Fibroblast of skin of back (primary cell): ENCODE measurements at places on chromosomes 5 and 9.

DNA sequence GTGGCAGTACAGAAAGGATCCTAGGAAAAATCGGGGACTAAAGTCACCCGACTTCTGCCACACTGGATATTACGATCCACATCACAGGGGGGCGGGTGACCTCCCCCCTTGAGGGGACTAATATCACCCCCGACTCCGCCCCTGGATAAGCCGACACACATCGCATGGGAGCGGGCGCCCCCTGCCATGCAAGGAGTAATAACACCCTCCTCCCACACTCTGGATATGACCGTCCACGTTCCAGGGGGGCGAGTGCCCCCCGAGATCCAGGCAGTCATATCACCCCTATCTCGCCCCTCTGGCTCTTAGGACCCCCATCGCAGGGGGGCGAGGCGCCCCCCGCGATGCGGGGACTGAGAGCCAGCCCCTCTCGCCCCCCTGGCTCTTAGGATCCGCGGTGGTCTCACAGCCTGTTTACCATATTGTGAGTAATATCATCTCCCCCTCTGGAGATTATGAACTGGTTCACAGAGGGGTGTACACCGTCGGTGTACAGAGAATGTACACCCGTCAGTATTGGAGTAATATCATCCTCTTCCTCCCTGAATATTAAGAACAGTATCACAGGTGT, 423.0 kb downstream of the DIRAS2 start:
- no peak for DNase-seq

- DNase-seq, result no peak
These were observed 24.9 kb upstream of the CRHBP start for GRCh38 chr5:76927961-76928360.

DNA sequence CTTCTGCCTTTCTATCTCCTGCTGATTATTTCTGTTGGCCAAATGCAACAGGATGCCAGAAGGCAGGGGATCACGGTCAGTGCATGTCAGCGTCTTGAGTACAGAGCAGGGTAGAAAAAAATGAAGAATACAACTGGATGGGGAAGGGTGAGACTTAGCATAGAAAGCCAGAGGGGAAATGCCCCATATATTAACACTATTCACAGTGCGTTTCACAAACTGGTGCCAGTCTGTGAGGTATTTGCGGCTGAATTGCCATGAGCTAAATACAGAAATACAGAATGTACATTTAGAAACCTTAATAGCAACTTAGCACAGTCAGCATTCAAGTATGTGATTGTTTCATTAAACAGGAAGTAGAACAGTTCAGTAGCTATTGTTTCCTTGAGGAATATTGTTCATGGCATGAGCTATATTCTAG, 31.0 kb upstream of the SLC1A3 start:
- DNase-seq, result peak; percentile 72

GRCh38 chr5:73692166-73692640, 66.2 kb downstream of the ARHGEF28 start:
- DNase-seq, result peak; percentile 93

DNA sequence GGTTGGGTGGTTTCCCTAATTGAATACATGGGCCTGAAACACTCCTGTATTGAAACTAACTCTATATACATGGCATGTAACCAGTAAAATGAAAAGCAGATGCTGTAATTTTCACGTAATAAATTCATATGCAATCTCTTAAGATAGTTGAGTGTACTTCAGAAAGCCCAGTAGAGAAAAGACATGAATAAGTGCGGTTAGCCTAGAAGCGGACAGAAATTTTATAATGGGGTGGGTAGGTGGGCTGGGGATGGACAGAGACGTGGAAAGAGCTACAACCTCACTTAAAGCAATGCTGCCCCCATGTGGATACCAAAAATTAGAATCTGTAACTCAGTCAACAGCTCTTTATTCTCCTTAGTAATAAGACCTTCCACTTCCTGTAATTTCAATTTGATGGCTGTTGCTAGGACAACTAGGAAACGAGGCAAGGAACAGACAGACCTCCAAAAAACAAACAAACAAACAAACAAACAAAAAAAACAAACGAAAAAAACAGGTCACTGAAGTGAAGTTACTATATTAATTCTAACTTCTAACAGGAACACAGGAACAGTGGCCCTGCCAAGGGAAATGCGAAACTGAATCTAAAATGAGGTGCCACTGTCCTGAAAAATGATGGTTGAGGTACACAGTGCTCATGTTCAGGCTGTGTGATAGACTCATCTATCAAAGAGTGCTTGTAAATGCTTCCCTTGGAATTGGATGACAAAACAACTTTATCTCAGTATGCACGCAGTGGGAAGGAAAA, 103.4 kb upstream of the GNA14 start:
- DNase-seq, result peak; percentile 81

- no peak for DNase-seq
These were observed 20.4 kb upstream of the TRIM52 start for GRCh38 chr5:181281077-181281983.

DNA sequence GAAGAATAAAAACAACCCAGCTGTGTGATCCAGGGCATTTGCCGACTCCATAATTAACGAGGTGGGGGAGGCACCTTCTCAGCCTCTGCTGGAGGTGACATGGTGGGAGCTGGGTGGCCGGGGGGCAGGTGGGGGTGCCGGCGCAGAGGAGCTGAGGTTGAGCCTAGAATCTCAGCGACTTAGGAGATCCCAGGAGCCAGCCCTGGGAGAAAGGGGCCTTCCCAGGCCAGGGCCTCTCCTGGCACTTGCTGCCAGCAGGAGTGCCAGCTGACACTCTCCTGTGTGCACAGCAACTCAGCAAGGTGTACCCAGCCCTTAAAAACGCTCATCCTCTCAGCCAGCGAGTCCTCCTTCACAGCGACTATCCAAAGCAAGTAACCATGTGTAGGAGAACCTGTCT, 62.8 kb upstream of the FCN1 start:
- no peak for DNase-seq

DNA sequence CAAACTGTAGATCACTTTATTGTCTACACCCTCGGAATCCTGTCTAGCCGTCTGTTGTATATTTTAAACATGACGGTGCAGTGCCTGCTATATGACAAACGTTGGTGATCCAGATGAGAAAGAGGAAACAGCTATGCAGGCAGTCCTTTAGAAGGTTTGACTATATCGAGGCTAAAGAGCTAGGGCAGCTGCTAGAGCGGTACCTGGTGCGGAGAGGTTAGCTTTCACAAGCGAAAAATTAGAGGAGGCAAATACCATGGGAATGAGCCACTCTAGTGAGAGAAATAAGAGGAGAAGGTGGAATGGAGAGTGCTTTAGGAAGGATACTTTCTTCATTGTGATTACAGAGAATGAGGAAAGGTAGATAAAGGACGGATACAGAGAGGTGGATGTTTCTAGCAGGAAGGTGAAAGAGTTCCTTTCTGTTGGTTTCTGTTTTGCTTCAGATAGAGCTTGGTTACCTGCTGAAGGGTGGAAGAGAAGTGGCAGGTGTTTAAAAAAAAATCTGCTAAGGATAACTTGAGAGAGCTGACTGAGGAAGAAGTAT, 959 bp upstream of the FBXL17 start:
- DNase-seq, result peak; percentile 27

- no peak for DNase-seq
These were observed 15.8 kb upstream of the CACFD1 start for GRCh38 chr9:133443982-133444381.

DNA sequence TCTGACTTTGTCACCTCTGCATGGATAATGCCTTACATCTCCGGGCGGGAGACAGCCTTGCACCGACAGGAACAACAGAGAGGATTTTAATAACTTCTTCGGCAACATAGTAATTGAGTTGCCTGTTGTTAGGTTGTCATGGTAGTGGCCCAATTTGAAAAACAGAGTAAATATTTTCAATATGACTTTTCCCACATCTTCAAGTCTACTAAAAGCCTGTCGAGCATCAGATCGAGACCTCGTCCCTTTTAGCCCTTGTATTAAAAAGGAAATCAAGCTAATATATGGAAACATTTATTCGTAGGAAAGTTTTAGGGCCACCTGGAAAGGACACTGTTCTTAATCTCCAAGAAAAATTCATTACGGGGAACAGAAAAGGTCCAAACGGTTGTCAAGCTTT, 70.8 kb upstream of the FCN2 start:
- peak; percentile 46 for DNase-seq

DNA sequence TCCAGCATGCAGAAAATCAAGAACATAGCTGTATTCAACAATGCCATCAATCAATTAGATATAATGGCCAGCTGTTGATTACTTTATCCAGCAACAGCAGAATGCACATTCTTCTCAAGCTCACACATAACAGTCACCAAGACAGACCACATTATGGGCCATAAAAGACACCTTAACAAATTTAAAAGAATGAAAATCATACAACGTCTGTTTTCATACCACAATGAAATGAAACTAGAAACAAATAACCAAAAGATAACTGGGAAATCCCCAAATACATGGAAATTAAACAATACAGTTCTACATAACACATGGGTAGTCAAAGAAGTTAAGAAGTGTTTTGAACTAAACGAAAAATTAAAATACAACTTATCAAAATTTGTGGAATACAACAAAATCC, 130.9 kb upstream of the GNA14 start:
- DNase-seq, result no peak

DNA sequence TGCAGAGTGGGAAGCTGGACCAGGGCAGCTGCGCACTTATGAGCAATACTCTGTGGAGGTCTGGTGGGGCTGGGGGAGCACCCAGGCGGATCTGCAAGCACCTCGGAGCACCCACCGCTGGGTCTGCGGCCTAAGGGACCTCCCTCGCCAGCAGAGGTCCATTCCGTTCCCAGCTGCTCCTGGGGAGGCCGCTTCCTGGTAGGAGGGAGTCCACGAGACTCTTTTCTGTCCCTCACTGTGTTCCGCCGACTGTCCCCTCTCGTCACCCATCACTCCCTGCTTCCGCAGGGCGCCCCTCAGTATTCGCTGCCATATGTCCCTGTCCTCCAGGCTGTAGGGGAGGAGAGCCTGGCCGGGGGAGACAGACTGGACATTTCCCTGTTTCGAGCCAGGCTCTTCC, 45.5 kb downstream of the NDST1 start:
- no peak for DNase-seq

GRCh38 chr5:96569770-96570169, 92.4 kb upstream of the CAST start:
- no peak for DNase-seq

DNA sequence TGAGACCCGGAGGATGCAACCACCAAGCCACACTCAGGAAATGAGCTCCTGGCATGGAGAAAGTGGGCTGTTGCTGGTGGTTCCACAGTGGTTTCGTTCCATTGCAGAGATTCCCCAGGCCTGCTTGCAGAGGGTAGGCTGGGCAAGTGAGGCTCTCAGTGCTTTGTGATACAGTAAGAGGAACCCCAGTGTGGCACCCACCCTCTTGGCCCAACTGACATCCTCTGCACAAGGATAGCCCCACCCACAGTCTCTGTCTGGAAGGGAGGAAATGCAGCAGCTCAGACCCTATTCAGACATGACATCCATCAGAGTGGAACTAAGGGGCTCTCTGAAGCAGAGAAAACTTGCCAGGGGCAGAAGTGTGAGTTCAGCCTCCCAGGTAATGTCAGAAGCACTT, 69.6 kb upstream of the FSTL4 start:
- no peak for DNase-seq

DNA sequence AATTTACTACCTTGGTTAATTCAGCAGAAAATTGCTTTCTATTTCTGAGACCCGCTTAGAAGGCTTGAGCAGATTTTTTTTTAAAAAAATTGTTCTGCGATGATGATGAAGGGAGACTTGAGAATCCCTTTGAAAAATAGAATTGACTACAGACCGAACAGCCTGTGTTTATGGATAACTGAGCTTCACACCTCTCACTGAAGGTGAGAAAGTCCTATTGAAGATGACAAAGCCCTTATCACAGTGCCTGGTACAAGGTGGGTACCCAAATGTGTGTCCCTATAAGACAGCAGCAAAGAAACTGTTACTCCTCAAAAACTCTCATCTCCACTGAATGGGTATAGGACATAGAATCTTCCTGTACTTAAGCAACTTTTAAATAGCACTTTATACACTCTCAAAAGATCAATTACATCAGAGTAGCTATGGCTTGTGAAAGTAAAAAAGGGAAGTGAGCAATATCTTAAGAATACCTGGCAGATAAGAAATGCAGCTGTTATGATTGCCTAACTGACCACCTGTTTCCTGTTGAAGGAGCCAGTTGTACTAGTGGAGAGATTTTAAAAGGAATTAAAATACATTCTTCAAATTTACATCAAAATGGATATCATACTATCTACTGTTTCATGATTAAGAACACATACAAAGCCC, 419.7 kb downstream of the CHSY3 start:
- DNase-seq, result no peak

- DNase-seq, result peak; percentile 35
These were observed 530 bp downstream of the RAPGEF1 start for GRCh38 chr9:131739133-131739958.

DNA sequence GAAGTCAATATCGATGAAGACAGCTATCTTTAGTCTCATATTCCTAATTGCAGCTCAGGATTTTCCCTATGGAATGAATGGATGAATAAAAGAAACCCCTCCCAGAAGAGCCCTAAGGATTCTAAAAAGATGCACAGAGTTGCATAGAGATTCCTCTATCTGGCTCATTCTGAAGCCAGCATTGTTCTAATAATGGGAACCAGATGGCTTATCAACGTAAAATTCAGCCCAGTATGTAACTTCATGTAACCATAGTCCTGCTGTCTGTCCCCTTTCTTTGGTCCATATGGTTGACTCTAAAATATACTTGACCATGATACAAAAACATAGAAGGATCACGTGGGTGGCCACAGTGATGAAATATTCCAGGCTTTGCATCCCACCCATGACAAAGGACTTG, 508.6 kb downstream of the RASEF start:
- no peak for DNase-seq

DNA sequence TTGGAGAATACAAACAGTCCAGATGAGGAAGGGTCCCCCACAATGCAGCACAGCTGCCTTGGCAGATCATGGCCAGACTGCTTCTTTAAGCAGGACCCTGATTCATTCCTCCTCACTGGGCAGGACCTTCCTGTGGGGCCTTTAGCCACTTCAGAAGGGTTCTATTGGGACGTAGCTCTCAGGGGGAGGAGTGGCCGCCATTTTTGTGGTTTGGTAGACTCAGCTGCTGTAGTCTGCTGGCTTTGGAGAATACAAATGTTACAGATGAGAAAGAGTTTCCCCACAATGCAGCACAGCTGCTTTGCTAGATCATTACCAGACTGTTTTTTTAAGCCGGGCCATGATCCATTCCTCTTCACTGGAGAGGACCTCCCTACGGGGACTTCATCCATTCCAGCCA, 57.4 kb downstream of the TMEM38B start:
- peak; percentile 28 for DNase-seq
